Naive thymus-derived CD8-positive, alpha-beta T cell (primary cell): ENCODE measurements at places on chromosomes 7 and 10.

- no peak for DNase-seq
Observed at GRCh38 chr10:83987216-83987615, 152.1 kb upstream of the GHITM start.

DNA sequence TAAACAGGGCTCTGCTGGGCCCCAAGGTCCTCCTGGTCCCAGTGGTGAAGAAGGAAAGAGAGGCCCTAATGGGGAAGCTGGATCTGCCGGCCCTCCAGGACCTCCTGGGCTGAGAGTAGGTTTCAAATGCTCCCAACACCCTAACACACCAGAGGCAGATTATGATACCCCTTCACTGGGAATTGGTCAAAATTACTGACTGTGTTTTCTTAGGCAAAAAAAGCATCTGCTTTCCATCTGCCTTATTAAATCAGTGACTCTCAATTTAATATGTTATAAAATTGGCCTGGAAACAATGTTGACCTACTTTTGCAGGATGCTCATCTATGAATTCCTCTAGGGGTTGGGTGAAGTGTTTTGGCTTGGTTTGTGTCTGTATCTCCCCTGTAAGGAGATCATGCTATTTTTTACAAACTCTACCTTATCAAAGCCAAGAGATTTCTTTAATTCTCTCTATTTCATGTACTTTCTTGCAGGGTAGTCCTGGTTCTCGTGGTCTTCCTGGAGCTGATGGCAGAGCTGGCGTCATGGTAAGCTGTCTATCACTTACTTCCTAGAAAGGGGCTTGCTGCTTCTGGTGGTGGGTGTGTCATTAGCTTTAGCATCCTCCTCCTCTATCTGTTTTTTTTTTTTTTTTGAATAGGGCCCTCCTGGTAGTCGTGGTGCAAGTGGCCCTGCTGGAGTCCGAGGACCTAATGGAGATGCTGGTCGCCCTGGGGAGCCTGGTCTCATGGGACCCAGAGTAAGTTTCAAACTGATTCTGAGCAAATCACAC, 15.9 kb downstream of the COL1A2 start:
- DNase-seq: no peak

- no peak for DNase-seq
Observed at GRCh38 chr7:114889646-114890285, 32.1 kb upstream of the MDFIC start.

- DNase-seq: no peak
Observed at GRCh38 chr10:11104772-11105675, 87.4 kb downstream of the CELF2 start.

GRCh38 chr10:28644647-28645046, 32.7 kb upstream of the BAMBI start:
- DNase-seq: no peak

DNA sequence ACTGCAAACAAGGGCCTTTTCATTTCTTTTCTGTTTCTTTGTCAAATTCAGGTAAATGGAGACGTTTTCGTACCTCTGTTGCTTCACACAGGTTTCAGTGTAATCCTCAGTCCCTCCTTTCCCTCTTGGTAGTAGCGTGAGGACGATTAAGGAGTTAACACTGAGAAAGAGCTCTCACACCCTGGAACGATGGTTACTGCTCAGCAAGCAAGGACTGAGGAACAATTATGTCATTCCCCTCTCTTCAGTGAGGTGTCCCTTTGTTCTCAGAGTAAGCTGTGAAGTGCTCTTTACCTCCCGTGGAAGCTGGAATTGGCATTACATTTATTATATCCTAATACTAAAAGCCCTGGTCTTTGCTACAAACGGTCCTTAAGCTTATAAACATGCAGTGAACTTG, 95.9 kb downstream of the FANK1 start:
- DNase-seq: no peak

GRCh38 chr10:107647462-107647861, 483.0 kb upstream of the SORCS1 start:
- no peak for DNase-seq

DNA sequence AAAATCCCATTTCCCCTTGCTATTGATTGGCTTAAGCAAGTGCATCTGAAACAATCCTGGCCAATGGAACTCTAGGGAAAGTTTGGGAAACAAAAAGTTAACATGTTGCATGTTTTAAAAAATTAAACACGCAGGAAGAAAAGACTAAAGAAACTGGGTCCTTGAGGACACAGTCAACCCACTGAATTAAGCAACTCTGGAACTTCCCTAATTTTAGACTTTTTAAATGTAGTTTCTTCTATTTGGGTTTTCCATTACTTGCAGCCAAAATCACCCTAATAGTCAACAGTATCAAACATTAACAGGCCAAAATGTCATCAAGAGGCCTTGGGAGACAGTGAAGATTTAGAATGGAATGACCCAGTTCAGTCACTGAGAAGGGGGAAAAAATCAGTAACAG, 40.6 kb downstream of the OSBPL3 start:
- DNase-seq: no peak

DNA sequence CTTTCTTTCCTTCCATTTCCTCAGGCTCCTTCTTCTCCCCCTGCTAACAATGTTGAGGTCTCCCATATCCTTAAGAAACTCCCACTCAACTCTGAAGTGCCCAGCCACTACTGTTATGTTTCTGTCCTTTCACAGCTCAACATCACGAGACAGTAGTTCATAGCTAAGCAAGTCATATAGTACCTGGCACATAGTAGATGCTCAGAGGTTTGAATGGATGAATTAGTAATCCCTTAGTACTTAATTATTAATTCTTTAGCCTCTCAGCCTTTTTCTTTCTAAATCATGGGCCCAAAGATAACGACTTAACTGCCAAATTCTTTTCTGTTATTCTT, 22.6 kb downstream of the CSGALNACT2 start:
- no peak for DNase-seq

DNA sequence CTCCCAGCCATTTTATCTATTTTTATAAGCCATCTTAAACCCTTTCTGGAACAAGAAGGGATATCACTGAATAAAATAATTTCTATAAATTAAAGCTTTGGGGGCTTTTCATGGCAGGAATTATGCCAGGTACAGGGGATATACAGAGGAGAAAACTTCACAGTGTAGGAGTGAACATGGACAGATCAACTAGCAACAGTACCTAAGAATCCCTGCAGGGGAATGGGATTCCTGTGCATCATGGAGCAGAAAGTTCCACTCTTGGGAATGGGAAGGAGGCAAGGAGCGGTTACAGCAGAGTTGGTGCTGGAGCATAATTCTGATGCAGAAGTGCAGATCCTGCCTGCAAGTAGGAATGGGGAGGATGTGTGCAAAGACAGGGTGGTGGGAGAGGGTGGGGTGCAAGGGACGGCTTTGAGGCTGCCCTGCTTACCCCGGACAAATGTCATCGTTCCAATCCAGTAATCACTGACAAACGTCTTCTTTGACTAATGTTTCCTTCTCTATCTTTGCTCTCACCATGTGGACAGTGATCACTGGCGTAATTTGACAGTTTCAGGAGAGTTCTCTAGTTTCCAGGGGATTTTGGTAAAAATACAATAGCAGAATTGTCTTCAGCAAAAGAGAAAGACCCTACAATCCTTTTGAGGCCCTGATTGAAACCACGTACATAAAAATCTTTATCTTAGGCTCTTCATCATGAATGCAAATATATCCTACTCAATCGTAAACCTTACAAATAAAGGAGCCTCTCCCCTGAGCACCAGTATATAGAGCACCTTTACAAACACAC, 196.7 kb downstream of the HECW1 start:
- no peak for DNase-seq

- no peak for DNase-seq
Observed at GRCh38 chr7:40848541-40849221, 713.9 kb downstream of the SUGCT start.

DNA sequence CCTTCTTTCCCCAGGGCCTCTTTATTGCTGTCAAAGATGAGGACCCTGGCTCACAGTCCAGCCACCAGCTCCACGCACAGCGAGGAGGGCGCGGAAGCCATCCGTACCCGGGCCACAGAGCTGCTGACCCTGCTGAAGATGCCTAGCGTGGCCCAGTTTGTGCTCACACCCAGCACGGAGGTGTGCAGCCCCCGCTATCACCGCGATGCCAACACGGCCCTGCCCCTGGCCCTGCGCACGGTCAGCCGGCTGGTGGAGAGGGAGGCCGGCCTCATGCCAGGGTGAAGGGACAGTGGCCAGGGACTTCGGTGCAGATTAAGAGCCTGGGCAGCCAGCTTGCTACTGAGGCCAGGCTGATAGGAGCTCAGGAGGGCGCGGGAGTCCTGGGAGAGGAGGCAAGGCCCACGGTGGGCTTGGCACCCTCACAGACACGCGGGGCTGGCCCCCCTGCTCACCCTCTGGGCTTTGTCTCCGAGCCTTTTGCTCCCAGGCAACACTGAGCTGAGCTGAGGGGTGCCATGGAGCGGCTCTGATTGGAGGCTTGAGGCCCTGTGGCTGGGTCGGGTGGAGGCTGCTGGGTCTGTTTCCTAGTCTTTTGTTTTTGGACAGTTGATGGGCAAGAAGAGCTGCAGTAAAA, 15.8 kb downstream of the AP5Z1 start:
- no peak for DNase-seq

- DNase-seq: no peak
Observed at GRCh38 chr7:41573862-41574261, 129.0 kb downstream of the INHBA start.

GRCh38 chr7:129952086-129952652, 591 bp downstream of the UBE2H start:
- DNase-seq: peak; percentile 33

DNA sequence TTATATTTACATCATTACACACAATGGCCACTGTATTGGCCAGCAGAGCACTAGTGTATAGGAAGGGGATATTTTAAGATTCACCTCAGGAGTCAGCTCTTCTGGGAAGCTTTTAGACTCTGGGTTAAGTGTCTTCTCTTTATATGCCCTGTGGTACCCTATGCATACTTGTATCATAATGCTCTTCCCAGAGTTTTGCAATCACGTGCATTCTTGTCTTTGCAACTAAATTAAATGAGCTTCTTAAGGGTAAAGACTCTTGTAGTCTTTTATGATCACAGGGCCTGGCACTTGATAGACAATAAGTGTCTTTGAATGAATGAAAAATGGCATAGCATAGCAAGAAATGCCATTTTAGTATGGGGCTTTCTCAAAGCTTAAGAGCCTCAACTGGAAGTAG, 35.4 kb upstream of the ARMS2 start:
- DNase-seq: no peak

- no peak for DNase-seq
Observed at GRCh38 chr10:101301111-101301731, 52.7 kb upstream of the BTRC start.

DNA sequence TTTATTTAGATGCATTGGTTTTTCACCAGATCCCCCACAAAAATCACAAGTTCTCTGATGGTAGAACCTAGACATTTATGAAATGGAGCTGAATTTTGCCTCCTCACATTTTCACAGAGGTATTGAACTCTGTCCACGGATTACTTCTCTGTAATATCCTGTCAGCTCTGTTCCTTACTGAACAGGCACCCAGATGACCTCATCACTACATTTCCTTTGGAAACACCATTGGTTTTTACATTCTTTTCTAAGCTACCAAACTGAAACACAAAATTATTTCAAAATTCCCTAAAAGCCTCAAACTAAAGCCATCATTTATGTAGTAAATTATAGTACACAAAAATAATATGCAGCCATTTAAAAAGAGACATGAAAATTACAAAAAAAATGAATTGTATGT, 98.3 kb upstream of the KCNIP2 start:
- DNase-seq: no peak

GRCh38 chr7:5177060-5177459, 13.0 kb upstream of the WIPI2 start:
- DNase-seq: no peak

DNA sequence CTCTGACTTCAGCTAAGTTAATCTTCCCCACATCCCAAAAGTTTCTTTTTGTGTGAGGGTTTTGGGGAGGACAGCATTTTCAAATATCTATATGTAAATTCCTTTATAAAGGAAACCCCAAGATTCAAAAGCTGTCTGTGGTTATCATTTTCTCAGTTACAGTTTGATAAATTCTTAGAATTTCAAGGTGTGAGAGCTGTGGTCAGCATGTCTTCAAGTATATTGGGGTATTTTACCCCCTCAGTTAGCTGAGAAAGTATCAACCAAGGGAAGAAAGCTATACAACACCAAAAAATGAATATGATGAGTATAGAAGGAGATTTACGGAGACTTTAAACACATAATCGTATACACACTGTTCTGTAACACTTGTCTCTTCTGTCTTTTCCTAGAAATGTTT, 109.2 kb downstream of the SND1 start:
- DNase-seq: no peak

- no peak for DNase-seq
Observed at GRCh38 chr10:24703700-24704099, 20.0 kb downstream of the ARHGAP21 start.

- DNase-seq: no peak
Observed at GRCh38 chr7:107579554-107579884, 527 bp upstream of the BCAP29 start.

DNA sequence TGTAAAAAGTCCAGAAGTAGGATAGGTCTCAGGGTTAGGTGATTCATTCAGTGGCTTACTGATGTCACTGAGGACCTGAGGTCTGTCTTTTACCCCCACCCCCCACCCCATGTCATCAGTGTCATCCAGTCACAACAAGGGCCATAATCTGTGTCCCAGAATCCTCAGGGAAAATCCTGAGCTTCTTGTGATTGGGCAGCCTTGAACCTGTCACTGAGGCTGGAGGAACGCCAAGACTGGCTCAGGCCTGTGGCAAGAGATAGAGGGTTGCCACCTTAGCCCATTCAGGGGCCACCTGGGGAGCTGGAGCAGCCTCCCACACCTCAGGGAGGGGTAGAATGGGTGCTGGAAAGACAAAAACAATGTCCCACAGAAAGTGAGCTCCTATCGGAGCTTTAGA, 29.7 kb downstream of the NUB1 start:
- no peak for DNase-seq

DNA sequence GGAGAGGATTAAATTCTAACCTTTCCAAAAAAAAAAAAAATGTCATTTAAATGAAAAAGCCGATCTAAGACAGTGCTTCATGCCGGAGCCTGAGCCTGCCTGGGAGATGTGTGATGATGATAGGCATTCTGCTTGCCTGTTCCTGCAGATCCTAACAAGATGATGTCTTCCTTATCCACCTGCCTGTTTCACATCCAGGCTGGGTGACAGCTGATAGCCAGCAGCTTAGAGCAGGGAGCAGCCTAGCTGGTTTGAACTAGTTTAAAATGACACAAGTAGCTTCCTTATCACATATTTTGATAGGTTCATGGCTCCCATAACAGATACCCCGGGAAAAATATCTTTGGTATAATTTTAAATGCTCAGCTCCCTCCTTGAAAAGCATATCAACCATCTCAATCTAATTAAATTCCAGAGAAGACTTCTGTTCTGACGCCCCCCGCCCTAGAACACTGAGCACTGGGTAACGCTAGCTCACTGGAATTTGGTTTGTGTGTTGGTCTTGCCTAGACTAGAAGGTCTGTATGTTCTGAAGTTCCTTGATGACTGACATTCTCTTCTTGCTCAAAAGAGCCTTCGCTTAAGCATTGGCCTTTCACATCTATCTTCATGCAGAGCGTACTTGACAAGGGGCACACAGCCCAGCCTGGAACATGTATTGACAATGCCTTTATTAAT, 96.9 kb upstream of the FGFR2 start:
- DNase-seq: no peak

- DNase-seq: no peak
Observed at GRCh38 chr10:100345570-100346330, 1.3 kb upstream of the SCD start.
